C1 segment of cervical spinal cord (tissue), 14 donors: ENCODE measurements at places on chromosomes 5 and 9.

DNA sequence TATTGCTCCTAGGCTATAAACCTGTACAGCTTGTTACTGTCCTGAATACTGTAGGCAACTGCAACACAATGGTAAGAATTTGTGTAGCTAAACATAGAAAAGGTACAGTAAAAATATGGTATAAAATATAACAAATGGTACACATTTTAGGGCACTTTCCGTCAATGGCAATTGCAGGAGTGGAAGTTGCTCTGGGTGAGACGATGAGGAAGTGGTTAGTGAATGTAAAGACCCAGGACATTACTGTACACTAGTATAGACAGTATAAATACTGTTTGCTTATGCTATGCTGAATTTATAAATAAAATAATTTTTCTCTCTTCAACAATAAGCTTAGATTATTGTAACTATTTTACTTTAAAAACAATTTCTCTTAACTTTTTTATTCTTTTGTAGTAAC, 15.6 kb upstream of the ADRB2 start:
- DNase-seq = no peak

GRCh38 chr5:81779916-81780266, 29.0 kb upstream of the SSBP2 start:
- DNase-seq = no peak

DNA sequence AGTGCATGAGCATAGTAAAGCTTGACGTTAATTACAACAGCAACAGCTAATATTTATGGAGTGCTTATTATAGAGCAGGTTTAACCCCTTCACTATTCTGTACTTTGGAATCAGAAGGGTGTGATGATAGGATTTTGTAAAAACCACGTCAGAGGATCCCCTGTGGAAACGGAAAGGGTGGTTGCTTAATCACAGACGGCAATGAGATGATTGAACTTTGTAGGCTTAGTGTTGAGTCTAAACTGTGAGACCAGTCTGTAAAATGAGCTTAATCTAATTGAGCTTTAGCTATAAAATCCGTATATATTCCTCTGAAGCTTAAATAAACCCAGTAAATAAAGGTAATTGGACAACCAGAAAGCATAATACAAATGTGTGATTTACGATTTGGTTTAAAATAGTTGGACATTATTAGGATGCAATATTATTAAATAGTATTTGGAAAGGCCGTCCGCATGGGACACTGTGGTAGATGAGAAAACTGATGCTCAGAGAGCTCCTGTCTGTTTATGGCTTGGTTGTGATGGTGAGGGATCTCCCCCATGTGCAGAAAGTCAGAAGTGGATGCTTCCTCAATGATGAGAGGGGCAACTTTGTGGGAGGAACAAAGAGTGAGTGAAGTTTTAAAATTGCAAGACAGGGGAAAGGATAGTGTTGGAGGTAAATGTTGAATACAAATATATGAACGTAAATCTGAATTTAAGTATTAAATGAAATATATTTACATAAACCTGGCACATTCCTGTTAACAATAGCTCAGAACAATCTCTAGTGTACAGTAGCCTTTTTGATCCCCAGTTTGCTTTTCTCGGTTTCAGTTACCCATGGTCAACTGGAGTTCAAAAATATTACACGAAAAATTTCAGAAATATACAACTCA, 23.4 kb upstream of the SCGB3A2 start:
- no peak for DNase-seq

- no peak for DNase-seq
These were observed 115.9 kb upstream of the GAS1 start for GRCh38 chr9:87063246-87063645.

- DNase-seq = no peak
These were observed 1690.7 kb upstream of the CDH9 start for GRCh38 chr5:28729067-28729466.

- no peak for DNase-seq
These were observed 222.3 kb downstream of the ARRDC3 start for GRCh38 chr5:91160714-91161285.

- no peak for DNase-seq
These were observed 45.6 kb upstream of the IL17B start for GRCh38 chr5:149424371-149425315.

DNA sequence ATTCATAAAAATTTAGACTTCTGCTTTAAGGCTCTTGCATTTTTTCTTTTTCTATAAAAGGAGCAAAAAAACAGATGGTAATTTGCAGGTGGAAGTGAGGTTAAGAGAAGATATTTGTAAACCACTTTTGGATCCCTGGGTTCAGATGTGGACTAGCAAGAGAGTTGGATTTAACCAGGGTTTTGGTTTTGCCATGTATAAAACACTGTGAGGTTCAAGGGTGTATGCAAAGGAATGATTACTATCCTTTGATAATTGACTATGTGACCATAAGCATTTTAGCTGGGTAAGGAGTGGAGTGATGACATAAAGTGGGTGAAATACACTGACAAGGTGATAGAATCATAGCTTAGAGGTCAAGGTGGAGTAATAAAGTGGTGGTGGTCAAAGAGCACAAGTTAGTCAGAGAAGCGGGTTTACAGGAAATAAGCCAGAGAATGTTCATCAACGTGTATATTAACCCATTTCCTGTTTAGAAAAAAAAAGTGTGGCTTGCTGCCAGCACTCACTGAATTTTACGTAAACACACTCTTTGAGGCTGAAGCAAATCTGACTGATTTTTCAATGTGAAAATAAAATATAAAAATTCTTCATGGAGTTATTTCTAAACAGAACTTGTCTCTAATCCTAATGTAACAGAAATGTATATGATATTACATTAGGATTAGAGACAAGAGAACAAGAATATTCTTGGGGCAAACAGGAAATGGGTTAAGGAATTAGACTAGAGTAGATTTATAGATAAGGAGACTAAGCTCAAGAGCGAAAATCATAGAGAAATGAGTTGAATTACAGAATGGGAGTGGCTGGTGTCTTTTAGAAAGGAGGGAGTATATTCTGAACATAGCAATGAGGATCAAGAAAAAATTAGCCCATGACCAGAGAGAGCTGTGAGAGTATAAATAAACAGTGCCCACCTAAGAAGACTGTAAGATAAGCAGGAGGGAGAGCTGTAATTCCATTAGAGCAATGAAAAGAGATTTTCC, 74.5 kb downstream of the CDKN2A start:
- no peak for DNase-seq

- DNase-seq = no peak
These were observed 138.1 kb downstream of the PDE4D start for GRCh38 chr5:59755476-59755875.

GRCh38 chr9:115137526-115137925, 19.6 kb upstream of the TNC start:
- DNase-seq = no peak

DNA sequence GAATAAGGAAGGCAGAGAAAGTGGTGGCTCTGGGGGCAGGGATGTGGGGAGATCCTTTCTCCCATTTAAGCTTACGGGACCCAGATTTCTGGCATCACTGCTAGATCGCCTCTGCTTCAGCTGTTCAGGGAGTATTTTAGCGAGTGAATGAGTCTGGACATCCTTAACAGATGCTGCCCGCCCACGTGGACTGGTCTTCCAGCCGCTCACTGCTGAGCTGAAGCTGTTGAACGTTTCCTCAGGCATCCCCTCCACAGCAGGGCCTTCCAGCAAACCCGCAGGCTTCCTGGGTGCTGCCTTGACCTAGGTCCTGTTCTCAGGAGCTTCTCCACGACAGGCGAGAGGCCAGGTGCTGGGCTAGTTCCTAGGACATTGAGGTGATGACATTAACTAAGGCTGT, 144.4 kb upstream of the EFNA5 start:
- DNase-seq = no peak

DNA sequence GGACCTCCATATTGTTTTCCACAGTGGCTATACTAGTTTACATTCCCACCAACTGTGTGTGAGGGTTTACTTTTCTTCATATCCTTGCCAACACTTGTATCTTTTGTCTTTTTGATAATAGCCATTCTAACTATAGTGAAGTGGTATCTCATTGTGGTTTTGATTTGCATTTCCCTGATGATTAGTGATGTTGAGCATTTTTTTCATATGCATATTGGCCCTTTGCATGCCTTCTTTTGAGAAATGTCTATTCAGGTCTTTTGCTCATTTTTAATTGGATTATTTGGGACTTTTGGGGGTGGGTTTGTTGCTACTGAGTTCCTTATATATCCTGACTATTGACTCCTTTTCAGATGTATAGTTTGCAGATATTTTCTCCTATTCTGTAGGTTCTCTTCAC, 44.4 kb downstream of the FEM1C start:
- DNase-seq = no peak

- no peak for DNase-seq
These were observed 172.7 kb upstream of the RIOK2 start for GRCh38 chr5:97355775-97356174.

GRCh38 chr5:116652903-116653302, 78.3 kb upstream of the SEMA6A start:
- no peak for DNase-seq

- DNase-seq = no peak
These were observed 33.7 kb downstream of the BICD2 start for GRCh38 chr9:92730897-92731296.

DNA sequence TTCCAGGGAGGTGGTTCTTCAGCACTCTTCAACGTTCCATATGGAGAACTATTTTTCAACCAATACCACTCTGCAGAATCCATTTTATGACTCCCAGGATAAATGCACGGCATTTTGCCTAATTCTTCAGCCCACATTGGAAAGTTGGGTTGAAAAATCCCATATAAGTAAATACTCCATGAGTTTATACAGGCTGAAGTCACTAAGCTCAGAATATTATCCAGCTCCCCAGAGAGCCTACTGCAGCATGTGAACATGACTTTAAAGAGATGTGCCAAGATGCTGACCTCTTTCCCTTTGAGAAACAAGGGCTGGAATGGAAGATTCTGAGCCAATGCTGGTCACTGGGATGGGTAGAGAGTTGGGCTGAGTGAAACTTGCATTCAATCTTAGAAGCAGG, 111.9 kb upstream of the SLIT3 start:
- no peak for DNase-seq

DNA sequence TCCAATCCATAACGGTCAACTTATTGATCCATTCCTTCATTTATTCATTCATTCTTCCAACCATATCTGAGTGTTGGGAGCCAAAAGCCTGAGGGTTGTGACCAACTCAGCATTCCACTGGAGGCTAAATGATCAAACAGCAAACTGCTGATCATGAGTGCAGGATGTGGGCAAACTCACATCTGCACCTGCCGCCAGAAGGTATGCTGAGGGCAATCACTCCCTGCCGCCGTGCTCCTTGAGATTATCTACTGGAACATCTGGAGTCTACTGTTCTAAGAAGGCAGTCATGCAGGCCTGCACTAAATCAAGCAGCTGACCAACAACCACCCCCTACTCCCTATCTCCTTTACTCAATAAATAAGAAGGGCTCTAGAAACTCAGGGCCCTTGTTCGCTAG, 184.0 kb downstream of the TTLL11 start:
- DNase-seq = no peak

DNA sequence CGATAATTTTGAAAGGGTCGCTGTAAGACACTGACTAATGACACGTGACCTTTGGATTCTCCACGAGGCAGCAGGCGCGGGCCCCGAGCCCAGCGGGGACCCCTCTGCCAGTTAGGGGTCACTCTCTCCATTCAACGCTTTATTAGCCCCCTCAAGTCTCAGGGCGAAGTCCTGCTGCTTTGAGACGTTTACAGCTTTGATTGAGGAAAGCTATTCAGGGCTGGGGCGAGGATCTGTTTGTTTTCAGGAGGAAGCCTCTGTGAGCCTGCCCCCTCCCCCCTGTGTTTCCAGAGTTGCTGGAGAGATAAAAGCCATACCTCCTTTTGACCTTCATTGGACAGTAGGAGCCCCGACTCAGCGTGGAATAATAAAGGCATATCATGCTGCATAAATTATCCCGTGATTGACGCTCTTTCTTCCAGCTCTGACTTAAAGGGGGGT, 31.4 kb upstream of the MSX2 start:
- no peak for DNase-seq

GRCh38 chr5:32522429-32523143, 62.8 kb upstream of the SUB1 start:
- DNase-seq = no peak

DNA sequence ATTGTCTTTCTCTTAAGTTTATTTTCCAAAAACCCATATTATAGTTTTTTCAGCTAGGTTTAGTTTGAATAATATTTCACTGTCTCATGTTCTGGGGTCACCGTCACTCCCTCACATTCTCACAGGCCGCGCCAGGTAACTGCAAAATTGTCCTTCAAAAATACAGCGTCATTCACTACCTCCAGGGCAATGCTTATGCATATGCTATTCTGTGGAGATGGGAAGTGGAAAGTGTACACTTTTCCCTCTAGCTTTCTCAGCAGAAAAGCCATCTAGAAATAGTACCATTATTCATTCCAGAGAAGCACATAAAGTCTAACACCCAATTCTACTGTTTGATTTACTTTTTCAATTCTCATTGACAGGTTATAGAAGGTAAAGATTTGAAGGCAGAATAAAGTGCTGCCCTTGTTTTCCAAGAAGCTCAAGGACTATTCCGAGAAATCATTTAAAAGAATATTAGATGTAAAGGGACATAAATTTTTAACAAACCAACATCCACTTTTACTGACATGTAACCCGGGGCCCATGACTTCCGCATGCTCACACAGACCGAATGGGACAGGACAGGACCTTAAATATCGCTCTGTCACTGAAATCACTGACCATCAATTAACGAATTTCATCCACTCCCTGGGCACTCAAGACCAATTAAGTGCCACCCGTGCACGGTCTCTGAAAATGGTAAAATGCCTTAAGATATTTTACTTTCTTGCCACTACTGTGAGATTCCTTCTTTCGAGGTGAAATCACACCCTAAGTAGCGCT, 720 bp downstream of the NUDT12 start:
- DNase-seq = no peak

- no peak for DNase-seq
These were observed 21.9 kb upstream of the MED10 start for GRCh38 chr5:6399980-6400910.

- no peak for DNase-seq
These were observed 689 bp downstream of the CNTRL start for GRCh38 chr9:121075251-121076036.

- DNase-seq = no peak
These were observed 794.9 kb upstream of the ARRDC3 start for GRCh38 chr5:92177926-92178487.

GRCh38 chr9:72763022-72763421, 189.8 kb downstream of the ALDH1A1 start:
- DNase-seq = no peak

DNA sequence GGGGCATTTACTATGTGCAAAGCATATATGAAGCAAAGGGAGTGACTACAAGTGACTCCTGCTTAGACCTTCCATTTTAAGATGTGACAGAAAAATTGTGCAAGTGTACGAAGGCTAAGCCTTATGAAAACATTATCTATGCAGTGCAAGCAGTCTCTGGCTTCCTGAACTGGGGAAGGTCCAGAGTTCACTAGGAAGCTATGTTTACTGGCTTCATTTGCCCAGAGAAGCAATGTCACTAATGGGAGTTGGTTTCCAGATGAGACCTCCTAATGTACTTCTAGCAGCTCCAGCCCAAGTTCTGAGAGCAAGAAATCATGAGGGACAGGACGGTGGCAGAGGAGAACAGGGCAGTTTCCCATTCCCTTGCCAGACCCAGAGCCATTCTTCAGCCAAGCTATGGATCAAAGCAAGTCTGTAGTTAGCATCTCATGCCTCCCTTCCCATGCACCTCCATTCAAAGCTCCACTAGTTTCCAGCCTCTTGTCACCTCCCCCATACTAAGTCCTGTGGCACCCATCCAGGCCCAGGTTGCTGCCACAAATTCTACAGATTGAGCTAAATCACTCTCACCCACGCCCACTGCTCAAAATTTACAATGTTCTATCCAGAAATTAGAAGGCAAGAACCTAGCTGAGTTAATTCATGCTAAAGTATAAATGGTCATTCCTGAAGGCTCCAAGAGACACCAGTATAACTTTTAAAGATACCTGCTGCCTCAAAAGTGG, 21.8 kb downstream of the MCTP1 start:
- no peak for DNase-seq

- no peak for DNase-seq
These were observed 324.4 kb downstream of the PDE4D start for GRCh38 chr5:59569158-59569557.
